ENCODE measurements at places on chromosomes 12 and 14.

- DNase-seq, result no peak
Observed at GRCh38 chr14:101473795-101474562, 87.3 kb upstream of the DIO3 start.

GRCh38 chr12:52531566-52532300 is 11.5 kb upstream of the KRT5 start:
- DNase-seq, result no peak

DNA sequence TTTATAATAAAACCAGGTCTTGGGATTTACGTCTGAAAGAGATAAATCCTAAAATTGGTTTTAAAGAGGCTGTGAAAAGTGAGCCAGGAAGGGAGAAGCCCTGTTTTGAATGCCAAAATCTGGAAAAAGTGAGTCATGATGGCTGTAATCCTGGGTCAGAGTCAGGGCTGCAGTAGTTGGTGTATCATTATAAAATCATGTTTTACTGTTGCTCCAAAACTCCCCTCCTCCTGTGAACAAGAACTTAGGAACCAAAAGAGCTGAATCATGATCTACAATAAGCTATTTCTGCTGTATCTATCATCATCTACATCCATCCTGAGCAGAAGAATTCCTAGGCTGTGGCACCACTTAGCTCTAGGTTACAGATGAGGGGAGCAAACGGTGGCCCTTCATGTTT is 79.3 kb downstream of the LMO3 start:
- DNase-seq, result peak; percentile 41

DNA sequence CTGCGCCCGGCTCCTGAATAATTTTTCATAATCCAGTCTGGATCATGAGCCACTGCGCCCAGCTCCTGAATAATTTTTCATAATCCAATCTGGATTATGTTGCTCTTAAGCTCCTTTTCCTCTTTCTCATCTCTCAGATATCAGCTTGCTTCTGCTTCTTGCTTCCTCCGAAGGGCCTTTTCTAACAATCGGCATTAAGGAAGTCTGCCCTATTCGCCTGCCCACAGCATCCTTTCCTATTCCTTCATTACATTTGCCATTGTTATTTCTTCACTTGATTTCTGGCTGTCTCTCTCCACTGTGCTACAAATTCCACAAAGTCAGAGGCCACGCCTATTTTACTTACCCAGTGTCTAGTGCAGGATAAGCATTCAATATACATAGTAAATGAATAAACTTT is 83.5 kb downstream of the TTC7B start:
- DNase-seq, result no peak

DNA sequence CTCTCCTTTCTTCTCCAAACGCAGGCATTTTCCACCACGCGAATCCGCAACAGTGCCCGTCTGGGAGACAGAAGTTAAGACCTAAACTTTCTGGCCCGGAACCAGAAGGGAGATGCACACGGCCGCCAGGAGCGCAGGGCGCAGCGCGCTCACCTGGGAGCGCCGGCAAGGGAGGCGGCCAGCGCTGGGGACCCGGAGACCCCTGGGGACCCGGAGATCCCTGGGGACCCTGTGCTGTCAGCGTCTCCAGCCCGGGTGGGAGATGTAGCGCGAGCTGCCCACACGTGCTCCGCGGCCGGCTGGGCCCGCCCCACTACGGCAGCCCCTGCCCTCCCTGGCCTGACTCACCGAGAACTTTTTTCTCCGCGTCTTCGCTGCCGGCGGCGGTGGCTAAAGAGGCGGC is 620 bp downstream of the YBX3 start:
- DNase-seq, result peak; percentile 55

DNA sequence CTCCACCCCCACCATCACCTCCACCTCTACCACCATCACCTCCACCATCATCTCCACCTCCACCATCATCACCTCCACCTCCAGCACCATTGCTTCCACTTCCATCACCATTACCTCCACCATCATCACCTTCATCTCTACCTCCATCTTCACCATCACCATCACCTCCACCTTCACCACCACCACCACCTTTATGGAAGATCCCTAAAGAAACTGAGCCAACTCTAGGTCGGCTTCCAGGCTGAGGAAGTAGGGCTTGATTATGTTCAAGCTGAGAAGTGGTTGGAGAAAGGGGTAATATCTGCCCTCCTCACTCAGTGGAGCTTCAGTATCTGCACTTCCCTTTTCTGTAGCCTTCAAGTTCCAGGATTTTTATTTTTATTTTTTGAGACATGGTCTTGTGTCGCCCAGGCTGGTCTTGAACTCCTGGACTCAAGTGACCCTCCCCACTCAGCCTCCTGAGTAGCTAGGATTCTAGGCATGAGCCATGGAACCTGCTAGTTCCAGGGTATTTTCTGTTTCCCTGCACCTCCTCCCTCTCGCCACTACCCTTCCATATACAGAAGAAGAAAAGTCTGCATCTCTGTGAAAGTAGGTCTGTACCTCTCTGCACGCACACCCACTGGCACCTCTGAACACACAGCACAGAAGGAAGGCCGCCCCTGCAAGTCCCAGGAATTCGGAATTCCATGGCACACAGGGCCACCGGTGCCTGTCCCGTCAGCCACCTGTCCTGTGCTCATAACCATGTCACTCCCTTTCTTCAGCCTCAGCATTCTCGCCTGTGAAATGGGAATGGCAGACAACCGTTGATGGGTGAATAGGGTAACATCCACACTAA is 5.9 kb downstream of the ZBTB42 start:
- no peak for DNase-seq

GRCh38 chr14:53231171-53231570 is 78.0 kb upstream of the DDHD1 start:
- no peak for DNase-seq

DNA sequence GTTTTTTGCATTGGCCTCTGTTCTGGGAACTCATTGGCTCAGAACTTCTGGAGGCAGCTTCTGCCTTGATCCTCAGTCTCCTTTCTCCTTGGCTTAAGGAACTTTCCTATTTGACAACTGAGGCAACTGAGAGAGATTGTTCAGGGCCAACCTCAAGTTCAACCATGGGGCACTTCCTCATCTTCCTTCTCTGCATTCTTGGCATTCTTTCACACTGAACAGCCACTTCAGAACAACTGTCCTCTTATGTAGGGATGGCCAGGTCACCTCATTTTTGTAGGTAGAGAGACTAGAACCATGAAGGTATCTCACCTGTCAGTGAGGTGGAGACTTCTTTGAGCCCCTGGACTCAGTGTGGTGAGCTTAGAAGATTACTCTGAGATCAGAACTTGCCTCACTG is 63.0 kb upstream of the NRXN3 start:
- no peak for DNase-seq

DNA sequence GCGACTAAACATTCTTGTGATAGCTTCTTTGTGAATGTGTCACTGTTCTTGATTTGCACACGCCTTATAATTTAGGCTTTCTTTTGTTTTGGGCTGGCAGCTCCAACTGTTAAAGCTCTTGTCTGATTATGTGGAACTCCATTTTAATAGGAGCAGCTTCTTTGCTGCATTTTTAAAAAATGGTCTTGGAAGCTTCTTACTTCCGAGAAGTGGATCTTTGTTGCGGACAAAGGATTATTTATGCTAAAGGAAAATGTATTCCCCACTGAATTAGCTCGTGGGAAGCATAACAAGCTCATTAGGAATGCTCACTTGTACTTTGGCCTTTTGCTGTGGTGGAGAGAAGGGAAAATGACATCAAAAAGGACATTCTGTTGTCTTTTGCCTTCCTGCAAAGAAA is 20.0 kb downstream of the GAS2L3 start:
- DNase-seq, result peak; percentile 25

- DNase-seq, result no peak
Observed at GRCh38 chr12:27237790-27238771, 6.0 kb upstream of the STK38L start.

GRCh38 chr12:94047781-94048567 is 100.4 kb upstream of the PLXNC1 start:
- DNase-seq, result no peak

DNA sequence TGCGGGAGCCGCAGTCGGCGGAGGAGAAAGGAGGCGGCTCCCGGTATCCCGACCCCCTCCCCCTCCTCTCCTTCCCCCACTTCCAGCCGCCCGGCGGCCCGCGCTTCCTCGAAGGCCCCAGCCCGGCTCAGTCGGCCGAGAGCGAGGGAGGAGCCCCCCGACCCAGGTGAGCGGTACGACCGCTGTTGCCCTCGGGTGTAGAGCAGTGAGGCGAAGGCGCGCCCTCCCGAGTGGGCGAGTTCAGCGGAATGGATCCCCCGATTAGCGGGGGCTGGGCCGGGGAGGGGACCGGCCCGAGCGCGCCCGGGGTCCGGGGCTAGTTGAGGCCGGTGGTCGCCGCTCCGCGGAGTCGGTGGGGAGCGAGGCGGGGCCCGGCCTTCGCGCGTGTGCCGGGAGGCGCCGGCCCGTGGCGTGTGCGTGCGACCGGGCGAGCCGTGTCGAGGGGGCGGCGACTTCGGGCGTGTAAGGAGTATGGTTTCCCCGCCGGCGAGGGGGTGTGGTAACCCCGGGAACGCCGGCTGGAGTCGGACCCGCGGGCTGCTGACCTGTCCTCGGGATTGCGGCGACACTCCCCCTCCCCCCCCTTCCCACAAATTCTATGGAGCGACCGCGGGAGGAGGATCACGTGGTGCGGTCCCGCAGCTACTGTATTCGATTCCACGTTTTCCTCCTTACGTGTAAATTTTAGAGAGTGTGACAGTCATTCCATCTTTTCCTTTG is 501 bp downstream of the RIMKLB start:
- DNase-seq, result peak; percentile 55

DNA sequence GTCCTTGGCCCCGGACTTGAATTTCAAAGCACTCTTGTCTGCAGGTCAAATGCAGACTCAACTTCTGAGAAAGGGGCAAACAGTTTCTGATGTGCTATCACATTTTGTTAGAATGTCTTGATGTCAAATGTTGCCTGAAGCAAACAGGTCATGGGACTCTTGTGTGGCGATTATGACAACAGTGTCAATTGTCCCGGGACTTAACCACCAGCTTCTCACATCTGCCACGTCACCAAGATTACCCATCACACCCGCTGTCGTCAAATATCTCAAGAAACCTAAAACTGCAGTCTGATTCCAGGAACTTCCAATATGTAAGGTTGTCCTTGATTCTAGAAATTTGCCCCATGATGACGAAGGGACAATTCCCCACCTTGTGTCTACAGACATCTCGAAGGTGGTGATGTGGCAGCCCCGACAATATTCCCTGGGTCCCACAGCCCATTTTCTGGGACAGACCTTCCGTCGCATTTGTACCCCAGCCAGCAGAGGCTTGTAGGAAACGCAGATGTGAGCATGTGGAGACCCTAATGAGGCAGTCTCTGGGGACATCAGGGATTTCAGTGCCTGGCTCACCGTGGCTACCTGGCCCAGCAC is 21.3 kb downstream of the LRTM2 start:
- DNase-seq, result no peak

- DNase-seq, result no peak
Observed at GRCh38 chr12:15545334-15545733, 223.0 kb downstream of the PTPRO start.

GRCh38 chr12:122963941-122964265 is 2.4 kb downstream of the ABCB9 start:
- DNase-seq, result no peak

GRCh38 chr12:24821691-24822090 is 127.2 kb downstream of the BCAT1 start:
- no peak for DNase-seq

DNA sequence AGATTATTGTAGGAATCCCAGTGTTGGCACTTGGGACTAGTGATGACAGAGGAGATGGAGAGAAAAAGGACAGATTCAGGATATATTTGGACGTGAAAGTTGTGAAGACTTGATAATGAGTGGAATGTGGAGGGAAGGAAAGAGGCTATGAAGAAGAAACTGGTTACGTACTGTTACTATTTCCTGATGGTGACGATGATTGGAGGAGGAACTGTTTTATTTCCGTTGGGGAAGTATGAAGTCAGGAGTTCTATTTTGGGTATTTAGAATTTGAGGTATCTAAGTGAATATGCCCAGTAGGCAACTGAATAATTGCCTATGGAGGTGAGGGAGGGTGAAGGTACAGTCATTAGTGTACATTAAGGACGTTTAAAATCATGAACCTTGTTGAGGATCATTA is 207.2 kb downstream of the TMTC2 start:
- DNase-seq, result no peak

GRCh38 chr14:59020382-59020781 is 168.1 kb upstream of the DAAM1 start:
- DNase-seq, result peak; percentile 16

DNA sequence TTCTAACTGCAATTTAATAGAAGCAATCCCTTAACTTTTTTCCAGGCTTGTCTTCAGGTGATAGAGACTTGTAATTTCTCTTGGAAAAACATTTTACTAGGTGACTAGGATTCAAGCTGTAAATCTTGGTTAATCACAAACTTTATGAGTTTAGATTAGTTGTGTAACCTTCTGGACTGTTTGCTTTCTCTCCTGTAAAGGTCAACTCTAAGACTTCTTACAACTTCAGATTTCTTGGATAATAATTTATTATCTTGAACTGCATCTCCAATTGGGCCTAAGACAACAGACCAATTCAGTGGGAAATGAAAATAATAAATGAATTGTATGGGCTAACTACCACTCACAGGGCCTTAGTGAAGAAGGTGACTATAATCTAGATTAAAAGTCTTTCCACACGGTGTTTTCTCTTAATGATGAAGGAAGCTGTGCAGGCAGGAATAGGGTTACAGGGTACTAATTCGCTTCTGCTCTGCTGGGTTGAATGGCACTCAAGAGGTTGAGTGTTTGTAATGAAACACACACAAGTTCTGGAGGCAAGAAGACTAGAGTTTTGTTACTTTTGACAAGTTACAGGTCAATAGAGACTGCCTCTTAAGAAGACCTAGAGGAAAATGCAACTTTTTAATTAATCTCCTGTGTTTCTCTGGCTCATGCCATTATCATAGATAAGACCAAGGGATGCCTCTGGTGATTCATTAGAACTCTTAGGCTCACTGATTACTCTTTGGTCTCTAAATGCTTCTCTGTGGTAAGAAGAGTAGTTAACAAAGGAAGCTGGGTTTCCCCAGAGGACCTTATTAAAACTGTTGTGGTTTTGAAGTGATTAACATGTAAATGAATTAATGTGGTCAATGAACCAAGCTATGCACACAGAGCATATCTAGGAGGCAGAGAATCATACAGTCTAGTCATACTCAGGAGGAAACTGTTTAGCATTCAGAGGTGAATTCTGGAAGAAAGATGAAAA is 30.0 kb upstream of the OR4E1 start:
- DNase-seq, result no peak

DNA sequence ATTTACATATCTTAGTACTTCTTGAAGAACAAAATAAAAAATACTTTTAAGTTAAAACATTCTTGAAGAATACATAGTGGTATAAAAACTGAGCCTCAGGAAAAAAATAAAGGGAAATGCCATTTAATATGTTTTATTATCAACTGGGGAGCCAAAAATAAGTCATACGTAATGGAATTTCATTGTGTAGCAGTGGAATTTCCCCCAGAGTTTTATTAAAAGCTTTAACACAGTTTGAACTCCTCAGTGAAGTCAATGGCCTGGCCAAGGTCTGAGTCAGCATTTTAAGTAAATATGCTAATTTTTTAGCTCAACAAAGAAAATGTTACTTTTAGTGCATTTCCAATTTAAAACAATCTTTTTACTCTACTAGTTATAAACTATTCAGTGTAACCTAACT is 350.1 kb upstream of the ATP2B1 start:
- DNase-seq, result peak; percentile 60

- DNase-seq, result no peak
Observed at GRCh38 chr12:16266085-16266484, 11.4 kb downstream of the SLC15A5 start.

GRCh38 chr12:76340680-76341435 is 7.4 kb downstream of the BBS10 start:
- no peak for DNase-seq

All from AG08395 (cell line).